ENCODE measurements at places on chromosomes 1 and 21. TPM values are rescaled to one million over a fixed set of nuclear protein-coding genes. Genes with fewer than 3 reads are reported as not detected.

- no peak overlapping the region for H3K4me3 ChIP-seq
- no peaks in the 10 kb centered on the region for H3K4me1 ChIP-seq
- peak; percentile 34 for DNase-seq
- H3K27ac ChIP-seq = no peak overlapping the region
- no peaks in the 10 kb centered on the region for H3K27me3 ChIP-seq
Observed at GRCh38 chr1:32666901-32667566, 16.0 kb downstream of the RBBP4 start.

DNA sequence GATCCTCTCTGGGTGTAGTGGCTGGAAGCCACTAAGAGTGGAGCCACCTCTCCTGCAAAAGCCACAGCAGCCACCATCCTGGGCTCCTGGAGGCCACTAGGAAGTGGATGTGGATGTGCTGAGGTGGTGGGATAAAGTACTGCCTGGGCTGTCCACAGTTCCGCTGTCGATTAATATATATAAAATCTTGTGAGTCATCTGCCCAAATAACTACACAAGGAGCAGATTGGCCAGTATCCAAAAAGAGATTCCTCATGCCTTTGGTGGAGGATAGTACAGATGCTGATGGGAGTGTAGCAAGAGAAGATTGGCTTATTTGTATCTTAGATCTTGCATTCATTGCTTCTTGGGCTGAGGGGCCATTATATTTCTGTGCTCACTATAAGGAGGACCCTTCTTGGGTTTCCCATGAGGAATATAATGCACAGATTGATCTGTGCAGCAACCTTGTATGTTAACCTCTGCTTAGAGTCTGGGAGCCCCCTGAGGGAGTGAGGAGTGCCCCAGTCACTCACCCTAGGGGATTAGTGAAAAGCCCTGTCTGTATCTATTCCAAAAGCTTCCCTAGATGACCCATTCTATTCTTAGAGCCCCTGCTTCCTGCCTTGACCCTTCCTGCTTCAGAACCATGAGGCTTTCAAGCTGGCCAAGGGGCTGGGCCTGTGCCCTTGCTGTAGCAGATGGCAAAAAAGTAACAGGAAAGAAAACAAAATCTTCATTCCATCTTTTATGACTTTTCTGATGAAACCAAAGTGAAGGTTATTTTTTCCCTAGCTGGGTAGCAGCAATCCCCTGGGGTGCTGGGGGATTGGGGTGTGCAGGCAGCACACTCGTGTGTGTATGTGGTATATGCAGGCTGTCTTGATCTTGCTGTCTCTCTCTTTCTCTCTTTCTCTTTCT, 31.7 kb downstream of the RCSD1 start:
- H3K27me3 ChIP-seq = no peaks in the 10 kb centered on the region
- H3K4me1 ChIP-seq = peaks cover 10% of the 10 kb centered on the region
- no peaks in the 10 kb centered on the region for H3K36me3 ChIP-seq
- no peak overlapping the region for H3K4me3 ChIP-seq

GRCh38 chr1:10825592-10825991, 29.1 kb upstream of the CASZ1 start:
- H3K4me3 ChIP-seq = no peak overlapping the region
- H3K27me3 ChIP-seq = no peaks in the 10 kb centered on the region
- no peak for DNase-seq
- H3K36me3 ChIP-seq = no peaks in the 10 kb centered on the region
- no peak overlapping the region for H3K27ac ChIP-seq

DNA sequence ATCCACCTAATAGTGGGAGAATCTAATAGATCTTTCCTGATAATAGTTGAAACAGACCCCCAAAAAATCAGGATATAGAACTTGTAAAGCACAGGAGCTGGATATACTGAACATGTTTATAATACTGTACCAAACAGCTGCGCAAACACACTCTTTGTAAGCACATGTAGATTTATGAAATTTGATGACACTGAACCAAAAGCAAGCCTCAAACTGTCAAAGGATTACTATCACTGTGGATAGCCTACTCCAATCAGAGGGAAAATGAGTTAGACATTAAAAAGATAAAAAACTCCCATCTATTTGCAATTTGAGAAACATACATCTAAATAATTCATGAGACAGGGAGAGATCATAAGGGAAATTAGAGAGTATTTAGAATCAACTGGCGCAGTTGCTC, 26.1 kb downstream of the RCAN3 start:
- no peaks in the 10 kb centered on the region for H3K27me3 ChIP-seq
- no peak for DNase-seq
- no peaks in the 10 kb centered on the region for H3K36me3 ChIP-seq
- no peak overlapping the region for H3K27ac ChIP-seq
- H3K4me1 ChIP-seq = no peaks in the 10 kb centered on the region

DNA sequence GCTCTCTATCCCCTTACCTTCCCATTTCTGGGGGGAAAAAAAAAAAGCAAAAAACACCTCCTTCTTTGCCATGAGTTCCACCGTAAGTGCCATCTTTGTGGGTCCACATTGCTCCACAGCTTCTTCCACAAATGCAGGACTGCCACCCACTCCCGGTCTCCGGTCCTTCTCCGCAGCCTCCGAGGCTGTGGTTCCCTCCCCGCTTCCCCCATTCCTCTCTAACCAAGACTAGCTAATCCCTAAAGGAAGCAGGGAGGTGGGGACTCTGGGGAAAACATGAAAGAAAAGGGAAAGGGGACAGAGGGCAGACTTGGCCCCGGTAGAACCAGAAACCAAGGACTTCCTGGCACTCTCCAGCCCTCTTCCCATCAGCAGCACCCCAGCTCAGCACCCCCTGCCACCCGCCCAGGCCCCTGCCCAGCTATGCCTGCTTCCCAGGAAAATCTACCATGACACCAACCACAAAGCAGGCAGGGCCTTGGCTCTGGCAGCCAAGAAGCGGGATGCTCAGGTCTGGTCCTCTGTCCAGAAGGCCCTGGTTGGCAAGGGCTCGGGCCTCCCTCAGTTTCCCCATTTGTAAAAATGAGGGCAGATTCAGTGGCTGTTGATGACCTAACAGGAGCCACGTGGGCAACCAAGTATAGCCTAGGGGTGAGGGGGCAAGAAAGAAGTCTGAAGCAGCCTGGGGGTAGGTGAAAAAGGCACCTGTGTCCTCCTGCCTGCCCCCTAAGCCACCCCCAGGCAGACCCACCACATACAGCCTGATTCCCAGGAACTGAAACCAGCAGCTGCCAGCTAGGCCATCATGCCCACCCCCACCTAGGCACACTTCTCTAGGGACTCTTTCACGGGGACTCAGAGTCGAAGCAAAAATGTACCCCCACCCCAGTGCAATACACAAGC, 2.5 kb downstream of the EPHA2 start:
- H3K36me3 ChIP-seq = no peaks in the 10 kb centered on the region
- H3K4me1 ChIP-seq = peaks cover 50% of the 10 kb centered on the region
- H3K4me3 ChIP-seq = peak overlapping the region; percentile 42
- no peaks in the 10 kb centered on the region for H3K27me3 ChIP-seq
- peak overlapping the region; percentile 95 for H3K27ac ChIP-seq

DNA sequence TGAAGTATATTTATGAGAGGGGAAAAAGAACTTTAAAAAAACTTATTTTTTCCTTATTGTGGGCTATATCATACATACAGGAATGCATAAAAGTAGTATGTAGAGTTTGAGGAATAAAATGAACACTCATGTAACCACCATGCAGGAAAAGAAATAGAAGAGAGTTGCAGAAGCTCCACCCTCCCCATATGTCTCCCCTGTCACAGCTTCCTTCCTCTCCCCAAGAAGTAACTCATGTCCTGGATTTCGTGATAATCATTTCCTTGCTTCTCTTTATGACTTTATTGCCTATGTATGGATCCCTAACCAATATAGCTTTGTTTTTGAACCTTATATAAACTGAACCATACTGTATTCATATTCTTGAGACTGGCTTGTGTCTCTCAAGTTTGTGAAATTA, 126.4 kb downstream of the ZZZ3 start:
- H3K36me3 ChIP-seq = no peaks in the 10 kb centered on the region
- no peak overlapping the region for H3K4me3 ChIP-seq
- no peak for DNase-seq
- H3K4me1 ChIP-seq = no peaks in the 10 kb centered on the region
- no peak overlapping the region for H3K27ac ChIP-seq
- no peaks in the 10 kb centered on the region for H3K27me3 ChIP-seq

DNA sequence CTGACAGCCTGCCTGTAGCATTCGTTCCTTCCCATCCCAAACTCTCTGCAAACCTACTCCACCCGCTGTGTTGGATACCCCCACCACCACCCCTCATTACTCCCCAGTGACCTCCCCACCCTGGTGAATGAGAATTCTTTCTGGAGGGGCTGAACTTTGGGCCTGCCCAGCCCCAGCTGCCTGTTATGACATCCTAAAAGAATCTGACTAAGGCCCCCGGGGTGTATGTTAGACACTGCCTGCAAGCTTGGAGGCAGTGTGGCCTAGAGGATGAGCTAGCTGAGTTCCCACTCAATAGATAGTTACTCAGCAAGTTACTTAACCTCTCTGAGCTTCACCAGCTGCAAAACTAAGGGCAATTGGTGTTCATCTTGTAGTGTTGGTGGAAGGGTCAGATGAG, 110.2 kb upstream of the FGGY start:
- no peaks in the 10 kb centered on the region for H3K27me3 ChIP-seq
- H3K27ac ChIP-seq = no peak overlapping the region
- H3K4me3 ChIP-seq = no peak overlapping the region
- H3K4me1 ChIP-seq = peaks cover 19% of the 10 kb centered on the region
- DNase-seq = peak; percentile 22
- no peaks in the 10 kb centered on the region for H3K36me3 ChIP-seq

DNA sequence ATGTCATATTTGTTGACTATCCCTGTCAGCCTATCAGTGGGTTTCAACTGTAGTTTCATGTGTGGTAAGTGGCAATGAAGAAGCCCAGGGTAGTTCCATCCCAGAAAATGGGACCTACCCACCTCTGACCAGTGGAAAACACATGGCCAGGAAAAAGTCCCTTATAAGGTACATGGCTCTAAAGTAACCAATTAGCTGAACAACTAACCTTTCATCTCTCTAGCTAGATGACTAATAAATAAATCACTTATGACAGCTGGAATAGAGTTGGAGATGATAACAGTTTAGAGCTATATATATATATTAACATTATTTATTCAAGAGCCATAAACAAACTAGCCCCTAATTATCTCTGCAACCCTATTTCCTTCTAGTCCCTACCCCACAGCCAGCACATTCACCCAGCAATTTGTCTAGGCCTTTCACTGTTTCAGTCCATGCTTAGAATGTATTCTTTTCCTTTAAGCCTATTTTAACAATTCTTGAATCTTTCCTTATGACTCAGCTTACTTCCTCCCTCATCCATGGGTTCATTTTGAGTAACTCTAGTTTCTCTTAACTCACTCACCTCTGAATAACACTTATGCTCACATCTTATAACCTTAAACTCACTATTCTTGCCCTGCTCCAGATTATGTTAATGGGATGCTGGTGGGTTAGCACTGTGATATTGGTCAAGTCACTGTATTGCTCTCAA, 83.7 kb downstream of the TNFSF18 start:
- no peak overlapping the region for H3K4me3 ChIP-seq
- H3K27ac ChIP-seq = no peak overlapping the region

GRCh38 chr1:231594123-231594522, 32.5 kb upstream of the DISC1 start:
- H3K27me3 ChIP-seq = no peaks in the 10 kb centered on the region
- no peak overlapping the region for H3K4me3 ChIP-seq
- no peaks in the 10 kb centered on the region for H3K36me3 ChIP-seq
- no peak overlapping the region for H3K27ac ChIP-seq
- H3K4me1 ChIP-seq = peaks cover 7% of the 10 kb centered on the region

DNA sequence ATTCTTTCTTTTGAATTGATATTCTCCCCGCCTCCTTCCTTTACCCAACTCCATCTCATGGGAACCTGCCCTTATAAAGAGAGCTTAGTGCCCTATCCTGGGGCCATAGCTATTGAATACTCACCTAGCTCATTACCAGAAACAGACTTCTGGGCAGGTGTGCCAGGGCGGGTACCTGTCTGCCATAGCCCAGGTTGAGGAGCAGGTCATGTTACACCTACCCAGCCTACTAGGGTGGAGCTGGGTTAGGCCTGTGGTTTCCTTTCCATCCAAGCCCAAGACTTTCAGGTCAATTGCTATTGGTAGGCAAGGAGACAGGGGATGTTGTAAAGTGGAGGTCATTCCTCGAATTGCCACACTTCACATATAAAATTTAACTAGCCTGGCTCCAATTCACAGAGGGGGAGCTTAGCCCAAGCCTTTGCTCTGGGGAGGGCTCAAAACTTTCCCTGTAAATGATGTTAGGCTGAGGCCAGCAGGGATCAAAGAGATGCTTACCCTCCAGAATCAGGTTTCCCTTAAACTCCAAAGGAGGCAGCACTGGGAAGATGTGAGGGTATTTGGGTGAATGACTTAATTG, 87.1 kb upstream of the IPO9 start:
- H3K36me3 ChIP-seq = no peaks in the 10 kb centered on the region
- no peak for DNase-seq
- peaks cover 23% of the 10 kb centered on the region for H3K4me1 ChIP-seq
- H3K27me3 ChIP-seq = no peaks in the 10 kb centered on the region
- no peak overlapping the region for H3K4me3 ChIP-seq

GRCh38 chr1:248324468-248324867, at the start of gene OR2M7:
TSS of gene OR2M7 (minus strand) at chr1:248324568. CDS start at chr1:248324568, 0 bp downstream.
- no peak for DNase-seq
- H3K27ac ChIP-seq = no peak within 1 kb of the TSS
- no peaks in the 10 kb centered on the region for H3K36me3 ChIP-seq
- no peak within 1 kb of the TSS for H3K4me3 ChIP-seq
- H3K4me1 ChIP-seq = no peaks in the 10 kb centered on the region
- no peaks in the 10 kb centered on the region for H3K27me3 ChIP-seq

DNA sequence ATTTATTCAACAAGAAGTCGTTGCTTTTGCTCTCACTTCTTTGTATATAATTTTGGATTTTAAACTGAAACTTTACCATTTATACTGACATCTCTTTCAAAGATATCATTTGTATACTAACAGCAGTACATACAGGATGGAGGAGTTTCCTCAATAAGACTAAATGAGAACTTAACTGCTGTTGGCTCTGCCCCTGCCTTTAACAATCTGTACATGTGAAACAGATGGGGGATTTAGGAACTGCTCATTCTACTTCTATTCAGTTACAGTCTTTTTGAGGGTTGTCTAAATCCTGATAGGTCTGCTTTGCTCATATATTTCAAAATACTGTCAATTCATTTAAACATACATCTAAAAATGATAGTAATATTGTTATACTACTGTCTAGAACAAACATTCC, 663.2 kb downstream of the ADGRL2 start:
- no peaks in the 10 kb centered on the region for H3K4me1 ChIP-seq
- no peaks in the 10 kb centered on the region for H3K36me3 ChIP-seq
- no peak for DNase-seq
- no peak overlapping the region for H3K27ac ChIP-seq
- no peak overlapping the region for H3K4me3 ChIP-seq

GRCh38 chr1:61210435-61211154, 128.2 kb downstream of the NFIA start:
- no peak overlapping the region for H3K4me3 ChIP-seq
- H3K4me1 ChIP-seq = no peaks in the 10 kb centered on the region
- H3K27me3 ChIP-seq = no peaks in the 10 kb centered on the region
- H3K27ac ChIP-seq = no peak overlapping the region

Gene LUZP1
- 23.3 TPM for total RNA-seq

Gene MPZL1
- 147 TPM for total RNA-seq

Gene KIF21B
- total RNA-seq = 1.3 TPM

Gene MAP3K21
- total RNA-seq = 9.5 TPM

Gene ATF3
- total RNA-seq = 128 TPM

Gene RGS13
- 4.4 TPM for total RNA-seq

Gene HSF2BP
- 1.4 TPM for total RNA-seq

Measured in hepatocyte (in vitro differentiated cells).